ENCODE measurements at places on chromosomes 16 and 17.

- no peak for DNase-seq
Observed at GRCh38 chr17:43574348-43574747, 28.2 kb upstream of the ETV4 start.

DNA sequence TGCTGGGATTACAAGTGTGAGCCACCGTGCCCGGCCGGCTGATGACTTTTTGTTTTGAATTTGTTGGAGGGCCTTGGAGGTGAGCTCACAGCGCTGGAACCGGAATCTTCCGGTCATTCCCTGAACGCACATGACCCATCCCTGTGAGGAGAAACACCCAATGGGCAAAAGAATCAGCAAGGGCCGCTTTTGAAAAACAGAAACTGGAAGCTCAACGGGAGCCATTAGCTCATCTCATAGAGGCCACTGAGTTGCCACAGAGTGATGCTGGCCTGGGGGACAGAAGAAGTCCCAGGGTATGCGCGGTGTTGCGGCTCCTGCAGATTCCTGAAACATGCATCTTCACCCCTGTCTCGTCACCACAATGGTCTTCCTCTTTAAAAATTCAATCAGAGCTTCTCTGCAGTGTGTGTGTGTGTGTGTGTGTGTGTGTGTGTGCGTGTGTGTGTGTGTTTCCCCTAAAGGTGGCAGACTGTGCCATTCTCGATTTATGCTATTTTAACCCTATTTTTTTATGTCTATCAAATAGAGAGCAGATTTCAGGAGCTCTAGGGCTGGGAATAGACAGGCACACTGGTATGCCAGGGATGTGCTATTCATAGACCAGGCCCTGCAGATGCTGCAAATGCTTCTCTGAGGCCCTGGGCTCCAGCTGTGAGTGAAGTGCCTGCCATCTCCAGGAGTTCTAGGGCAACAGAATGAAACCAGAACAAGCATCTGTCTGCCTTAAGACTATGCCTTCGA lies 68.3 kb downstream of the MARCHF10 start:
- DNase-seq, result no peak

DNA sequence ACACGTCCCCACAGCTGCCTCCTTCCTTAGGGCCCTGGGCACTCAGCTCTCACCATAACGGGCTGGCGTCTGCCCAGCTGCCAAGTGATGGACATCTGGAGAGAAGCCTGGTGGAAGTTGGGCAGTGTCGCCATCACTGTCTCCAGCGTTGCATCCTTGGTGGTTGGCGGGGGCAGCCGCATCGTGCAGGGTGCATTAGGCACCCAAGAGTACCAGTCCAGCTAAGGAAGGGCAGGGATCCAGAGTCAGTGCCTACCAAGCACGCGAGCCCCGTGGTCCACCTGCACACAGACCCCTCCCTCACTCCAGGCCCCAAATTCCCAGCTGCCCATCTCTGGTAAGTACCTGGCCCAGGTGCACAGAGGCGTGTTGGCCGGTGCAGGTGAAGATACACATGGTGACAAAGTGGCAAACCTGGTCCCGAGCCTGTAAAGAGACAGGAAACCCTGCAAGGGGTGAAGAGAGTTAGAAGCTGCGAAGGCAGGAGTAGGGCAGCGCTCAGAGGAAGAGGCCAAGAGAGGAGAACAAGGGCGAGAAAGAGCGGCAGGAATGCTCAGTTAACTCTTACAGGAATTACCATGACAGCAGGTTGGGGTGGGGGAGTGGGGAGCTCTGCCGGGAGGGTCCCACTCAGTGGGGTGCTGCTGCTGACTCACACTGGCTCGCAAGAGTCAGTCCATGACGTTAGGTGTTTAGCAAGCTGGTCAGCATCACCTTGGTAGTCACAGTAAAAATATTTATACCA lies 9.5 kb downstream of the ALOX15 start:
- no peak for DNase-seq

DNA sequence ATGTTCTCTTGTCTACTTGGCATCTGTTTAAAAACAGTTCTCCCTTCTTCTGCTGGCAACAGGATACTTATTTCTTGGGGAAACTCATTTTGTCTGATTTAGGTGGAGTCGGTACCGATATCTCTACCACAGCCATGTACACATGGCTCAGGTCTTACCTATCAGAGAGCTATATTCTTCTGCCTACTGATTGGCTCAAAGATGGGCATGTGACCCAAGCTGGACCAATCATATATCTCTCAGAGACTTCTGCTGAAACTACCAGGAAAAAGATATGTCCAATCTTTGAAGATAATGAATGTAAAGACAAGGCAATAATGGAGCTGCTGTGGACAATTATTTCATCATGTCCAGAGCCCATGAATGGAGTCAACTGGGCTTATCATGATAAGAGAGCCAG lies 21.6 kb upstream of the SHISA9 start:
- no peak for DNase-seq

DNA sequence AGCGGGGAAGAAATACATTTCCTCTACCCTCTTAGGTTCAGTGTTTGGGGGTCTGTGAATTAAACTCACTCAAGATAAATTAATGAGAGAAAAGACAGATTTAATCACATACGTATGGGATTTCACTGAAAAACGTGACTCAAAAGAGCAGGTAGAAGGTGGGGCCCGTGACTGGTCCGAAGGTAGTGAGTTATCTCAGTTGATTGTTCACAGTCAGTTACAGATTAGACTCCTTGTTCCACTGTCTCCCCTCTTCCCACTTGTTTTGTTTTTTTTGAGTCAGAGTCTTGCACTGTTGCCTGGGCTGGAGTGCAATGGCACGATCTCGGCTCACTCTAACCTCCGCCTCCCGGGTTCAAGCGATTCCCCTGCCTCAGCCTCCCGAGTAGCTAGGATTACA lies 301.2 kb downstream of the SEC14L1 start:
- no peak for DNase-seq

GRCh38 chr16:70703041-70703834 lies 17.4 kb upstream of the MTSS2 start:
- no peak for DNase-seq

DNA sequence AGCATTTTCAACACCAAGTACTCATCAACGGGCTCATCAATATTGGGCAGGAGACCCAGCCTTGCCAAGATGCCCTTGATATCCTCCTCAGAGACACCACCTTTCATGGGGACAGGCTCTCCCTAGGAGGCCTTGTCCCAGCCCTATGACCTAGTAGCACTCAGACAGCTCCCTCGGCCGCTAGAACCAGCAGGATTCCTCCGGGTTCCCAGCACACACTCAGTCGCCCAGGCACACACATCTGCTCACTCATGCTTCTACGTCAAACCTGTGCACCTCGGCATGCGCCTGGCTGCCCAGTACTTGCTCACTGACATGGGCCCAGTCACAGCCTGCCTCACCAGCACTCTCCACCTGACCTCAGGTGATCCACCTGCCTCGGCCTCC lies 17.0 kb downstream of the SRCIN1 start:
- no peak for DNase-seq

DNA sequence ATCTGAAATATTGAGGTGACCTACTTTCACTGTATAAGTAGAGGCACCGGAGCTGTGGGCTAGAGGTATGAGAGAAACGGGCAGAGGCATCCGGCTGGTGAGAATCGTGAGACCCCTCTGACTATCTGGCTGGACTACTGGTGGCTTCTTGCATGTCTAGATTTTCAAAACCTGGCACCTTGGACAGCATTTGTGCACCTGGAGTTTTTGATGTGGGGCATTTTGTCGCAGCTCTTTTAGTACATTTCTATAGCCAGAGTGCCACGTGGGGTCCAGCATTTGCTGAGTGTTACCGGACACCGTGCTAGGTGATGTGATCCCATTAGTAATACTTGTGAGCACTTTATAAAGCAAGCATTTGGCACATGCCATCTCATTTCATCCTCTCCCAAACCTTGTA lies 32.6 kb upstream of the SHISA9 start:
- DNase-seq, result no peak

GRCh38 chr17:65047941-65048340 lies 8.6 kb downstream of the GNA13 start:
- no peak for DNase-seq

- no peak for DNase-seq
Observed at GRCh38 chr17:4144422-4144747, 1.4 kb downstream of the CYB5D2 start.

All from activated T-helper 1 cell treated with Interleukin-2 at 50 U/mL for 16 hours (primary cell).